ENCODE measurements at places on chromosomes 16 and 17.

DNA sequence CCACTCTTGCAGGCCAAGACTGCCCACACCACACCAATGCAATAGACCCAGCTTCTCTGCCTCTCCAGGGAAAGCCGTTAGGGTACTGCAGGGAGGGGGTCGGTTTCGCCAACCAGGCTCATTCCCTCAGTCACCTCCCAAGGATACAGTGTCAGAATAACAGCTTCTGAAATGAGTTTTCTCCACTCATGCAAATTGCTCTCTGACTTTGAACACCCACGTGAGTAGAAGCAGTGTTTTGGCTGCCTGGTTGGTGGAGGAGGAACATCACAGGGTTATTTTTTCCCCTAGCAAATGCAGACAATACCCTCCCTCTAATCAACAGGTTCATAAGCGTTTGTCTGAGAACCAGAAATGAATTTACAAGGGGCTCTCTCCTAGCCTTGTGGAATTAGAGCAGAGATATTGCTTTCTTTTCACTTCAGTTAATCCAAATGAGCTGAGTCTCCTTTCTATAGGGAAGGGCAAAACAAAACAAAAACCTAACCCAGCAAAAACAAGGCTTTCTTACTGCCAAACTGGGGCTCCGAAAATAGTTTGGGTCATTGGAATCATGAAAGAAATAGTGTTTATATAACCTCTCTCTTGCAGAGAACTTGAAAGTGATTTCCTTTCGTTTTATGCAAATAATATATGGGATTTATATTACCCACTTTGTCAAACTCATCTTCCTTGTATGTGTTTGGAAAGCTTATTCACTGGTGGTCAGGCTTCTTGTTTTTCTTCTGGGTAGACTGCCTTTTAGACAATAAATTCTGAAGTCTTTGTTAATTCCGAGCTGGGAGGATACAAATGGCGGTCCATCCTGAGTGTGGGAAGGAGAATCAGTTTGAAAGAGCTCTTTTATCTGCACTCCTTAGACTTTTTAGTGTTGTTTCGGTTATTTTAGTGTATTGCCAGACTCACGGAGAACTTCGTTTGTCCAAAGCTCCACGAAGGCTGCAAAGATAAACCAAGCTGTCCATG, 229.9 kb downstream of the MSI2 start:
- no peak for DNase-seq

DNA sequence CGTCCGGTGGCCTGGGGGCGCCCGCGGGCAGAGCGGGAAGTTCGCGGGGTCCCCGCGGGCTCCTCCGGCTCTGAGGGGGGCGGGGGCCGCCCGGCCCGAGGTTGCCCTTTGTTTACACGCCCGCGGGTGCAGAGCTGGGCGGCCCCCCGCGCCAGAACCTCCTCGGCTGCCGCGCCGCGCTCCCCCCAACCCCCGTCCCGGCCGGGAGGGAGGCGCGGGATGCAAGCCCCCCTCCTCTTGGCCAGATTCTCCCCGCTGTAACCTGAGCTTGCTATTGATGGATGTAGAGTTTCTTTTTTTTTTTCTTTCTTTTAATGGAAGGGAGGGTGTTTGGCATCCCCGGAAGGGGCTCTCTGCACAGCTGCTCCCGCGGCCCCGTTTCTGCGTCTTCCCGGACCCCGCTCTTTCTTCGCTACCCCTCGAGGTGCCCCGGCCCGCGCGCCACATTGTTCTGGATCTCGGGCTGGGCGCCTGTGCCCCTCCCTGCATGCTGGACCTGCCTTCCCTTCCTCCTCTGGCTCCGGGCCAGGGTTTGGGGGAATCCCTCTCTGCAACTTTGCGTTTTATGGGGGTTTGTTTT, 646 bp downstream of the CBX2 start:
- DNase-seq: no peak

GRCh38 chr16:48188449-48189102, 32.8 kb upstream of the ABCC12 start:
- no peak for DNase-seq

- DNase-seq: no peak
Measured at GRCh38 chr17:63132459-63132911, 166.4 kb downstream of the TANC2 start.

- no peak for DNase-seq
Measured at GRCh38 chr17:74414510-74414909, 17.4 kb upstream of the GPRC5C start.

- DNase-seq: no peak
Measured at GRCh38 chr16:833411-833810, 32.9 kb upstream of the GNG13 start.
